Left cardiac atrium (tissue), 4 donors: ENCODE measurements at places on chromosomes 4 and X. TPM values are rescaled to one million over a fixed set of nuclear protein-coding genes. Genes with fewer than 3 reads are reported as not detected.

Gene APELA
- total RNA-seq = not detected

Gene JAKMIP1
- total RNA-seq = 0.10 TPM

Gene HUWE1
- 130 TPM for total RNA-seq

Gene TBX22
- not detected for total RNA-seq

Gene HPSE
- 2.3 TPM for total RNA-seq

Gene NAT8L
- total RNA-seq = 8.8 TPM

Gene CENPVL3
- total RNA-seq = not detected

Gene DDX3X
- 301 TPM for total RNA-seq

Gene FHDC1
- total RNA-seq = 0.50 TPM

Gene PABPC4L
- 1.1 TPM for total RNA-seq

Gene ENAM
- 1.2 TPM for total RNA-seq

Gene BMPR1B
- 0.77 TPM for total RNA-seq

Gene GNL3L
- total RNA-seq = 26.4 TPM

Gene POF1B
- total RNA-seq = 17.1 TPM

Gene CASP3
- 12.0 TPM for total RNA-seq

Gene PRPS2
- 8.9 TPM for total RNA-seq

Gene OTC
- total RNA-seq = 0.58 TPM

Gene PAGE1
- not detected for total RNA-seq
